ENCODE measurements at places on chromosomes 12 and 14.

DNA sequence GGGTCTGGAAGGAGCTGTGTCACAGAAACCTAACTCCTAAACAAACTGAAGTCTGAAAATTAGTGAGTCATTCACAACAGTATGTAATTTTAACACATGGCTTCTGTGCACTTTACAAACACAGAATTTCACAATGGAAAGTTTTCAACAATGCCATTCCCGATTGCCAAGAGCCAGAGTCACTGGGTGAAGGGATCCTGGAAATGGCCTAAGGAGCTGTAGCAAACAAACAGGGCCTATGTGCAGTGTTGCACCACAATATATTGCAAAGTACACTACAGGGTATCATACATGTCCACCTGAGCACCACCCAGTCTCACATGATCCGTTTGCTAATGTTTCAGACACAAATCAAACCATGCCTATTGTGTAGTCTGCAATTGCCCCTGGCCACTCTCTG is 184.7 kb upstream of the OTX2 start:
- DNase-seq: no peak

- DNase-seq: no peak
These were observed 20.1 kb upstream of the AKAP5 start for GRCh38 chr14:64444984-64445845.

DNA sequence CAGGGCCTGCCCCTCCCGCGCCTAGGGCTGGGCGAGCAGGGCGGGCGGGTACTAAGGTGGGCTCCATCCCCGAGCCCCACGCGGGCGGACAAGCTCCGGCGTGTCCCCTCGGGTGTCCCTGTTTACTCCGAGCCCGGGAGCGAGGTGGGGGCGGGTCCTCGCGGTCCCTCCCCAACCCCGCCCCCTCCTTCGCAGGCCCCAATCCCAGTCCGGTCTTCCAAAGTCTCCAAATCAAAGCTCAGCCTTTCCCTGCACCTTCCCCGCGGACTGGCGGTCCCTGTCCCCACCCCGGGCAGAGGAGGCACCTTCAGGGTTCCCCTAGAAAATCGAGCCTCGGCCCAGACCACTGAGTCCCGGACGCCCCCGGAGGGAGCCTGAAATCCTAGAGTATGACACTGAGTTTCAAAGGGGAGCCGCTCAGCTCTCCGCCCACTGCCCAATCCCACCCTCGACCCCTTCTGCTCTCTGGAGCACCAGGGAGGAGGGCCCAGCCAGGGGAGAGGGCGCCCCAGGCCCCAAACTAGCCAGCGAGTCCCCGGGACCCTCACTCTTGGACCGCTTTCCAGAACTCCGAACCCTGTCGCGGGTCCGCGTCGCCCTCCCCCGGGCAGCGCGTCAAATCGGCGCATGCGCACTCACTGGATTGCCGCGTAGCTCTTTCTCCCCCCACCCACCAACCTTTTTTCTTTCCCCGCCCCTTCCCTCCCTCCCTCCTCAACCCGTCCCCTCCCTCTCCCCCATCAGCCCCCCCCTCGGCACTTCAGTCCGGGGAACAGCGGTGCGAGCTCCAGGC is at the start of gene LRP1:
Gene LRP1 (plus strand): TSS at position 758 of the 793 bp plus-strand sequence. CDS start 482 bp downstream, outside the sequence.
- DNase-seq: peak; percentile 42

- peak; percentile 27 for DNase-seq
These were observed 379.8 kb downstream of the VRK1 start for GRCh38 chr14:97177016-97177415.

DNA sequence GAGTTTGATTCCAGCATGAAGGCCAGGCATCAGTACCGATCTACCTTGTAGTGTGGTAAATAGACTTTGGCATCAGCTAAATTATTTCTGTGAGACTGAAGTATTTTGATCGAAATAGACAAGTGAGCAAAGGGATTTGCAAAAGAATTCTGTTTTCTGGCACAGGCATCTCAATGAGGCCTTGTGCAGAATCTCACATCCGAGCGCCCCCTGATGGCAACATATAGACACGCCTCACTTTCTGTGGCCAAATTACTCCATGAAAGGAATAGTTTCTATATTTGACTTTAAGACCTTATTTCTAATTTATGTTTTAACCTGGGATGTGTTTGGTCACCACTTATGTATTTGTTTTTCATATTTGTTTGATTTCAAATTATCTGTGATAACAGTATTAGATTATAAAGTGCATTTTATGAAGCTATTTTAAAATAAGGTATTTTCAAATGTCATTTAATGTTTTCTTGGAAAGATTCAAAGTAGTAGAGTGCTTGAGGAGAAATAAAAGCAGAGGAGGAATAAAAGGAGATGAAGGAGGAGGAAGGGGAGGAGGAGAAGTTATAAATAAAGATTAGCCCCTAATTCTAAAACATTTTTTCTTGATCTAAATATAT is 731.9 kb downstream of the NRXN3 start:
- DNase-seq: peak; percentile 67

DNA sequence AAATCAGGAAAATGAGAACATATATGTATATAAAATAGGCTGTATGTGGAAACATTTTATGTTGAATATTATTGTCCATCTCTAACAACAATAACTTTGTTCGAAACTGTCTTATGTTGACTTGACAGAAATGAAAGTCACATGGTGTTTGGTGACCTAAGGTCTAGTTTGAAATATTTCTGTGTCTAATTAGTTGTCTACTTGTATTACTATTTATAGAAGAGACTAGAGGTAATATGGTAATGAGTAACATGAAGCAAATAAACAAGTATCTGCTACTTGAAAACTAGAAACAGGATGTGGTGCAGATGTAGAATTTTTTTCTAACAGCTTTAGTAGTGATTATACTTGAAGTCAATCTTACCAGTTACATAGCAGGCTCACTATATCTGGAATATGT is 3.9 kb downstream of the GPHN start:
- DNase-seq: no peak

GRCh38 chr14:51821822-51822221 is 38.6 kb upstream of the GNG2 start:
- no peak for DNase-seq

GRCh38 chr12:69688471-69689427 is 10.4 kb downstream of the BEST3 start:
- no peak for DNase-seq

- no peak for DNase-seq
These were observed 39.2 kb downstream of the NFKBIA start for GRCh38 chr14:35365130-35366055.

DNA sequence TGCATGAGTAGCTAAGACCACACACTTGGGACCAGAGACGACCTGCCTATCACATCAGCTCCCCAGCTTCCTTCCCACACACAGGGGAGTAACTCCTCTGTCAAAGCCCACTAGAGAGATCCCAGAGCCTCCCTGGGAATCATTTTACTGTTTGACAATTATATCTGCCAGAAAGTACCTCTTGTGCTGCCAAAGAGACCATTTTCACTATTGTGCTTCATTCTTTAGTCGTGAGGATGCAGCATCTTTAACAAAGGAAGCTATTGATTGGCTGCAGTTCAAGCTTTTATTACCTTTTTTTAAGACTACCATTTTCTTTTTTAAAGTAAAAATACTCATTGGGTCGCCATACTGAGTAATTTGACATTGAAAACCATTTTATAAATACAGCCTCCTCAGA is 194.5 kb upstream of the RGS6 start:
- DNase-seq: no peak

DNA sequence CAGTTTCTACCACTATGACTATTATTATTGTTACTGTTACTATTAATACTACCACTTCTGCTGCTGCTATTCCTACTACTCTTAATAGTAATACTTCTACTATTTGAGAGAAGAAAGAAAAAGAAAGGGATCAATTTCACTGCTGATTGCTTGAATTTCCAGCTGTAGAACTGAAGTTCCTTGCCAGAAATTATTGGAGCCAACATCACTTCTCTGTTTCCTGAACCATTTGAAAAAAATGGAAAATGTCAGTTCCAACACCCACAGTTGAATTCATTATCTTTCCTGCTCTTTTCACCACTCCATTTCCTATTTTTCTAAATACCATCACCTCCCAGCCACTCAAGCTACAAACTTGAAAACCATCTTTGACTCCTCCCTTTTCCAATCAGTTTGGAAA is 54.1 kb upstream of the PIK3C2G start:
- DNase-seq: no peak

GRCh38 chr12:78952552-78952929 is 88.0 kb downstream of the SYT1 start:
- no peak for DNase-seq

- no peak for DNase-seq
These were observed 35.7 kb upstream of the GTF2A1 start for GRCh38 chr14:81256289-81256960.

GRCh38 chr12:45915405-45915804 is 75.0 kb downstream of the SCAF11 start:
- no peak for DNase-seq

- DNase-seq: no peak
These were observed 21.3 kb downstream of the SETD1B start for GRCh38 chr12:121825041-121825523.

DNA sequence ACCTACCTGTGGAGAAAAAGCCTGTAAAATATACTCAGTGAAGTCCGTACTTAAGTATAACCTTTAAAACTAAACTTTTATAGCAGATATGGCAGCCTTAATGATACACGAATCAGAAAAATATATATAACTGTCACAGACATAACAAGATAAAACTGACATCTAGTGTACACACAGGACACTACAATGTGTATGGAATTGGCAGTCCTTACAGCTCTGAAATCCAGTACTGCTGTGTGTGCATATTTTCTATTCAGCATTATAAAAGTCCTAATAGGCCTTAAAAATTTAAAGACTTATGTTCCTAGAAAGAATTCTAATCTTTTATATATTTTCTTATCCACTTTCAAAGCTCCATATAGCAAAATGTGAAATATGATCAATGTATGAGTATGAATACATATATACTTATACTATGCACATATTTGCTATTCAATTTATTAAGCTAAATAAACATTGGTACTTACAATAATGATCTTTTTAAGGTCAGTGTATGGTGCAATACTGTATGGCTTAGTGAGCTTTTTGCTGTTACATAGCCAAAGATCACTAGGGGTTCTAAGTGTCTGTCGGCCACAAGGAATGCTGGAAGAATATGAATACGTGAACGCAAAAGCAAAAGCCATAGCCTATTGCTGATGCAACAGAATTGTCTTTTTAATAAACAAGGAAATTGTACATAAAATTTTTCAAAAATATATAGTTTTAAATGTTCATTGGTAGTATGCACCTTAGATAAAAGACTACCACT is 69.2 kb downstream of the C2CD5 start:
- no peak for DNase-seq

Measured in DMS79 treated with DMSO at 0.1 percent for 48 hours (cell line).